ENCODE measurements at places on chromosomes 5 and 9.

GRCh38 chr9:13758936-13759335 is 479.4 kb upstream of the MPDZ start:
- no peak for DNase-seq

DNA sequence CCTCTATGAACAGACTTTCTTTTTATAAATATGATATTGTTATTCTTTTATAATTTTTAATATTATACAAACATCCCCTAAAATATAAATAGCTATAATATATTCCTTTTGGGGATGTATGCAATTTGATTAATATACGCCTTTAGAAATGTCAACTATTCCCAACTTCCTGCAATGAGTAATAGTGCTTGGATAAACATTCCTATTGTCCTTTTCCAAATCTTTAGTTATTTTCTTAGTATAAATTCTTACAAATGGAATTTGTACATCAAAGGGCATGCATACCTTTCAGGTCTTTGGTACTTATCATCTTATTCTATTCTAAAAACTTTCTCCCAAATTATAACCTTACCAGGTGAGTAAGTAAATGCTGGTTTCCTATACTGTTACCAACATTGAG is 6.2 kb downstream of the NLN start:
- DNase-seq, result no peak

- DNase-seq, result peak; percentile 59
These were observed 38.8 kb downstream of the LPCAT1 start for GRCh38 chr5:1484730-1485578.

DNA sequence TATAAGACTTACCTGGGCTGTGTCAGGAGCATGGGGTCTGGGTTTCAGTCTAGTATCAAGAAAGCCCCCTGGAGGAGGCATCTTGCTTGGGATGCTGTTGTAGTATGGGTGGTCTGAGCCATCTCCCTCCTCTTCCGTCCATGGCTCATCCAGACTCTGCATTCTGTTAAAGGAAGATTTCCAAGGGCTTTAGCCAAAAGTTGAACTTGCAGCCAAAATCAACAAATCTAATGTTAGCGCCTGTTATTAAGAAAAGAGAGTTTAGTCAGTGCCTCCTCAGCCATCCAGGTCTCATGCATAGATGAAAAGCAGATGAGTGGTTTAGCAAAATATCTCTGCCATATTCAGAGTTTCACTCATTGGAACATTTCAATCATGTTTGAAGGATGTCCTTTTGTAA is 55.6 kb downstream of the S1PR3 start:
- no peak for DNase-seq
